ENCODE measurements at places on chromosomes 4 and X. TPM values are rescaled to one million over a fixed set of nuclear protein-coding genes. Genes with fewer than 3 reads are reported as not detected.

GRCh38 chrX:49308604-49309269, 5.3 kb downstream of the GAGE10 start:
- no peak for DNase-seq

DNA sequence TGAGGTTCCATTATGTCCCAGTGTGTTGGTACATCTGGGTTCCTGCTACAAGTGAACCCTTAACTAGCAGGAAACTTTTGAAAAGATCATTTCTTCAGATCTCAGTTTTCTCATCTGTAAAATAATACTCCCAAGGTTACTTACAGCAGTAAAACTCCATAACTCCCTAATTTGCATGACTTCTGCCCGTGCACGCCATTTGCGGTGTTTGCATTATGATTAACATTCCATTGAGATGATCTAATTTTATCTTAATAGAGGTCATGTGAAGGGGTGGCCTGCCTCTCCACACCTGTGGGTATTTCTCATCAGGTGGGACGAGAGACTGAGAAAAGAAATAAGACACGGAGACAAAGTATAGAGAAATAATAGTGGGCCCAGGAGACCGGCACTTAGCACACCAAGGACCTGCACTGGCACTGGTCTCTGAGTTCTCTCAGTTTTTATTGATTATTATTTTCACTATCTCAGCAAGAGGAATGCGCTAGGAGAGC, 219.8 kb downstream of the TLL1 start:
- no peak for DNase-seq

DNA sequence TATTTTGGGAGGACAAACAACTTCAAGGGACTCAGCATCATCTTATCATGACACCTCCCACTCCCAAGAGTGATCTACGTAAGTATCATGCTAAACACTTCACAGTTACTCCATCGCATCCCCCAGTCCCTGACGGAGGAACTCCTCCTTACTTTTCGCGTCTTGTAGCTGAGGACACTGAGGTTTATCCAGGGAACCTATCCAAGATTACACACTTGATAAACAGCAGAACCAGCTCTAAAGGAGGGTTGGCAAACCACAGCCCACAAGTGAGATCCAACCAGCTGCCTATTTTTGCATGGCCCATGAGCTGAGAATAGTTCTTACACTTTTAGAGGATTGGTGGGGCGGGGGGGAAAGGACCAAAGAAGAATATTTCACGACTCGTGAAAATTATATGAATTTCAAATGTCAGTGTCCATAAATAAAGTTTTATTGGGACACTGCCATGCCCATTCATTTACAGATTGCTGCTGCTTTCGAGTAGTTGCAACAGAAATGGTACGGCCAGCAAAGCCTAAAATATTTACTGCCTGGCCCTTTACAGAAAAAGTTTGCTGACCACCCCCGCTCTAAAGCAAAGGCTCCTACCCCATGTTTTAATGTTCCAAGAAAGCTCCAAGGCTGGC, 47.8 kb downstream of the SEPSECS start:
- no peak for DNase-seq

DNA sequence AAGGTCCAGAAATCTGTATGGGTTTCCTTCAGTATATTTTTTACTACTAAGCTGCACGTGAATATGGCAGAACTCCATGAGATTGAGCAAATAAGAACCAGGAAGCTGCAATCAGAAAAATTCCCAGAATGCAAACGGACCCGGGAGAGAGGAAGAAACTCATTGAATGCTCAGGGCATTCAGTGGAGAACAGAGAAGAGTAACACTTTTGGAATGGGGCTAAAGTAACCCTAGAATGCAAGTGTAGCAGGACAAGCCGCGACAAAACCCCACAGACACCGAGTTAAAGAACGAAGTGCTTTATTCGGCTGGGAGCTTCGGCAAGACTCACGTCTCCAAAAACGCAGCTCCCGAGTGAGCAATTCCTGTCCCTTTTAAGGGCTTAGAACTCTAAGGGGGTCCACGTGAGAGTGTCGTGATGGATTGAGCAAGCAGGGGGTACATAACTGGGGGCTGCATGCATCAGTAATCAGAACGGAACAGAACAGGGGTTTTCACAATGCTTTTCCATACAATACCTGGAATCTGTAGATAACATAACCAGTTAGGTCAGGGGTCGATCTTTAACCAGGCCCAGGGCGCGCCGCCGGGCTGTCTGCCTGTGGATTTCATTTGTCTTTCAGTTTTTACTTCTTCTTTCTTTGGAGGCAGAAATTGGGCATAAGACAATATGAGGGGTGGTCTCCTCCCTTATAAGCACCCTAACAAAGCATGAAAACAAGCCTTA, 56.4 kb downstream of the RAB28 start:
- no peak for DNase-seq

DNA sequence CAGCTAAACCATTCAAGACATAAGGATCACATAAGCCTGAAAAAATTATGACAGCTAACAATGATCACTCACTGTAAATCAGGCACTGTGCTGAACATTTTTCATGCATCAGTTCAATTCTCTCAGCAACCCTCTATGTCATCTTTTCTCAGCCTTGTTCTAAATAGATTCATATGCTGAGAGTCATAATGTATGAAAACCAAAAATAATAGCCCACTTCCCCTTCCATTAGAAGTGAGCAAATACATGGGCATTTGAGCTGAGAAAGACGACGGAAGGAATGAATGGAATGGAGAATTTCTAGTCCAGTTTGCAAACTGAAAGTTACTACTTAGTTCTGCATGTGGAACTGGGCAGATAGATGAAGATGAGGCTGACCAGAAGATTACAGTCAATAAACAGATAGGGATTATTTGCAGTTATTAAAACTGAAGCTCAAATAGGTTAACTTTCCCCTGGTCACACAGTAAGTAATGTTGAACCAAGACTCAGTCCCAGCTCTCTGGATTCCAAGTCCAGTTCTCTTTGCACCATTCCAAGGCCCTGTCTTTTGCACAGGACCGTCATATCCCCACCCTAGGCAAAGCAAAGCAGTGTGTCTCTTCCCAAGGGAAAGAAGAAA, 1.6 kb upstream of the SH3RF1 start:
- peak; percentile 85 for DNase-seq

- peak; percentile 88 for DNase-seq
Observed at GRCh38 chr4:21986307-21986706, 37.7 kb upstream of the KCNIP4 start.

- DNase-seq = no peak
Observed at GRCh38 chrX:12076046-12076445, 62.2 kb upstream of the FRMPD4 start.

DNA sequence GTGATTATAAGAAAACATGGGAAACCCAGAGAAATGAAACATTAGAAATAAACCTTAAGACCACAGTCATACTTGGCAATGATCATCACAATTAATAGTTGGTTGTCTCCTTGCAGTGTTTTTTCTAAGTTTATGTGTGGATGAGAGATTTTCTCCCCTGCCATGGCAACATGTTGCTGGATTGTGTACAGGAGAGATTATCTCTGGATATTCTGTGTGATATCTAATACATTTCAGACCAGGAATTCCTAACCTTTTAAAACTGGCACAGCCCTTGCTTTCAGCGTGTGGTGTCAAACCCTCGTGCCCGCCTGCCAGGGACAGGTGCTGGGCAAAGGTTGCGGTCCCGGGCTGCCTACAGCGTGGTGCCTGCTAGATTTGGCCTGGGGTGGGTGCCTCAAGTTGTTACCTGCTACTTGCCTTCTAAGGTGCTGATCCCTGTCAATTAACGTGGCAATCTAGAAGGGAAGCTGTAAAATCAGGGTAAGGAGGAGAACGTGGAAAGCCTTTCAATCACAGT, 100.5 kb downstream of the TMEM131L start:
- no peak for DNase-seq

- DNase-seq = no peak
Observed at GRCh38 chrX:22603060-22603459, 330.3 kb downstream of the CBLL2 start.

DNA sequence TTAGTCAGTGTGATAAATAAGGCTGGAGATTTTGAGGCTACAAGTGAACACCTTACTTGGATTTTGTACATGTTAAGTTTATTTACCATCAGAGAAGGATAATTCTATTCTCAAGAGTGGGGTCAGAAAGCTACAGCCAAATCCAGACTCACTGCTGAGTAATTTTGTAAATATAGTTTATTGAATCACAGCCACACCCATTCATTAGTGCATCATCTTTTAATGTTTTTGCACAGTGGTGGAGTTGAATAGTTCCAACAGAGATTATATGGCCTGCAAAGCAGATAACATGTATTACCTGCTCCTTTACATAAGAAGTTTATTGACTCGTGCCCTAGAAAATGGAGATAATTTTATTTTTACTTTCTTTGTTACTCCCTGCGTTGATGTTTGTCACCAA, 60.4 kb downstream of the PCDH18 start:
- no peak for DNase-seq

DNA sequence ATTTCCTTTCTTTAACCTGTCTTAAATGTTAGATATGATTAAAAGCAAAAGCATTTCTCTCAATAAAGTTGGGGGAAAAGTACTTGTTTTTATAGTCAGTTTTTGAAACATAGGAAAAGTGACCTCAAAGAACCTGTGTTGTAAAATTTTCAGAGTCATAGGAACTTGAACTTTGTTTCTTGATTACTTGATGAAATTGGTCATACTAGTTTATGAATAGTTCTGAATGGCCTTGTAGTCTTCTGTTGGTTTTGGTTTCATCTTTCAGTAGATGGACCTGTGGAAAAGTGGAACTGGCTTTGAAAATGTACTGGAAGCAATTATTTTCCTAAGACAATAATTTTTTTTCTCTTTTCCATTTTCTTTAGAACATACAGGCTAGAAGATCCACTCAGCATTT, 222.2 kb upstream of the NUDT6 start:
- DNase-seq = no peak

The FAT4 gene
- total RNA-seq = 77.2 TPM

Data from skin of body (tissue), 3 donors.